ENCODE measurements at places on chromosomes 5 and 9. TPM values are rescaled to one million over a fixed set of nuclear protein-coding genes. Genes with fewer than 3 reads are reported as not detected.

DNA sequence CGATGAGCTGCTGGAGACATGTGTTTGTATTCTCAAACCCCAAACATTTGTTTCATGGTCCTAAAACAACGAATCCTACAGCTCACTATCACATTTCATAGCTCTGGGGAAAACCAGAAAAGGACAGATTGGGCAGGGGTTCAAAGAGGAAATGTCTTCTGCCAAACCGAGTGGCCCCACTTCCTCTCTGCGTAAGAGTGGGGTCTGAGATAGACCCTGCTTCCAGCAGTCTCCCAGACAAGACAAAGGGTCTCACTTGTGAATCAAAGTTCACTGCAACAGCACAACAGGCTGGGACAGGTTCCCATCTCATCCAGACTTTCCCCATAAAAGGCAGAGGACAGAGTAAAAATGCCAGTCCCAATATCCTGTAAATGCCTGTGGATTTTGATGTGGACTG lies 276.2 kb upstream of the SLC24A2 start:
- DNase-seq: no peak

ABHD17B gene
- 14.6 TPM for total RNA-seq

- no peak for DNase-seq
Measured at GRCh38 chr5:136007271-136007670, 21.5 kb upstream of the TGFBI start.

DNA sequence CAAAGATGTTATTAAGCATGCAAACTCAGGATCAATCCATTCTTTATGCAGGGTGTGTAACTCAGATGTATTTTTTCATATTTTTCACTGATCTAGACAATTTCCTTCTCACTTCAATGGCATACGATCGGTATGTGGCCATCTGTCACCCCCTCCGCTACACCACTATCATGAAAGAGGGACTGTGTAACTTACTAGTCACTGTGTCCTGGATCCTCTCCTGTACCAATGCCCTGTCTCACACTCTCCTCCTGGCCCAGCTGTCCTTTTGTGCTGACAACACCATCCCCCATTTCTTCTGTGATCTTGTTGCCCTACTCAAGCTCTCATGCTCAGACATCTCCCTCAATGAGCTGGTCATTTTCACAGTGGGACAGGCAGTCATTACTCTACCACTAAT lies 435 bp downstream of the OR1J4 start:
- DNase-seq: no peak

- no peak for DNase-seq
Measured at GRCh38 chr9:98873951-98874371, 66.5 kb downstream of the GALNT12 start.

FOXD4 gene
- total RNA-seq: not detected

GRCh38 chr5:82799361-82800077 lies 277.7 kb downstream of the TMEM167A start:
- no peak for DNase-seq

ADAMTS2 gene
- total RNA-seq: 4.1 TPM

PCDHB4 gene
- total RNA-seq: not detected

ZNF462 gene
- total RNA-seq: 7.1 TPM

CEL gene
- total RNA-seq: 0.10 TPM

All from Caki2 (cell line).